CD4-positive, alpha-beta memory T cell (primary cell): ENCODE measurements at places on chromosomes 11 and 22.

GRCh38 chr11:96704847-96705246 is 315.0 kb downstream of the JRKL start:
- DNase-seq = no peak

DNA sequence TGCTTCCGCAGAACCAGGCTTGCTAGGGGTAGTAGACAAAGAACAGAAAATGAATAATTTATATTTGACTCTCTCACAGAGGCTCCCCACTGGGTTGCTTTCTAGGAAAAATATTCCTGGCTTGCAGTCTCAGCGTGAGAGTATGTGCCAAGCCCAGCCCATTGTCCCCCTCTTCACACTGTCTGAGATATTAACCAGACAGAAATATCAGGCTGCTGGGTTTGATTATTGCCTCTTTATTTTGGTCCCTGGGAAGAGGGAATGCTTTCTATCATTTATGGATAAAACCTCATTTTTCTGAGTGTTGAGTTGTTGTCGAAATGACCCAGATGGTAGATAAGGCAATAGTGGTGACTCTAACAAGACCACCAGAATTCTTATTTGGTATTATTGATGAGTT is 367.9 kb downstream of the METTL15 start:
- DNase-seq = no peak

DNA sequence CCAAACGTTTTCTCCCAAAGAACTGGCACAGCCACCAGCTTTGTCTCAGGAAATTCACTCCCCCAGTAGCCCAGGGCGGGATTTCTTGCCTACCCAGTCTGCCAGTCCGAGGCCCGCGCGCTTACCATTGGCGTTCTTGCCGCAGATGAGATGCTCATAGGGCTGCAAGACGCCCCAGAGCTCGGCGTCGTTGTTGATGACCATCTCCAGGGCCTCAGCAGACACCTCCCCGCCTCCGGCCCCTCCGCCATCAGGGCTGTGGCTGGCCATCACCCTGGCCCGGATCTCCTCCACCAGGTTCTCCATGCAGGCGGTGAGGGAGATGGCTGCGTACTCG is 1.3 kb downstream of the ABTB2 start:
- DNase-seq = no peak

DNA sequence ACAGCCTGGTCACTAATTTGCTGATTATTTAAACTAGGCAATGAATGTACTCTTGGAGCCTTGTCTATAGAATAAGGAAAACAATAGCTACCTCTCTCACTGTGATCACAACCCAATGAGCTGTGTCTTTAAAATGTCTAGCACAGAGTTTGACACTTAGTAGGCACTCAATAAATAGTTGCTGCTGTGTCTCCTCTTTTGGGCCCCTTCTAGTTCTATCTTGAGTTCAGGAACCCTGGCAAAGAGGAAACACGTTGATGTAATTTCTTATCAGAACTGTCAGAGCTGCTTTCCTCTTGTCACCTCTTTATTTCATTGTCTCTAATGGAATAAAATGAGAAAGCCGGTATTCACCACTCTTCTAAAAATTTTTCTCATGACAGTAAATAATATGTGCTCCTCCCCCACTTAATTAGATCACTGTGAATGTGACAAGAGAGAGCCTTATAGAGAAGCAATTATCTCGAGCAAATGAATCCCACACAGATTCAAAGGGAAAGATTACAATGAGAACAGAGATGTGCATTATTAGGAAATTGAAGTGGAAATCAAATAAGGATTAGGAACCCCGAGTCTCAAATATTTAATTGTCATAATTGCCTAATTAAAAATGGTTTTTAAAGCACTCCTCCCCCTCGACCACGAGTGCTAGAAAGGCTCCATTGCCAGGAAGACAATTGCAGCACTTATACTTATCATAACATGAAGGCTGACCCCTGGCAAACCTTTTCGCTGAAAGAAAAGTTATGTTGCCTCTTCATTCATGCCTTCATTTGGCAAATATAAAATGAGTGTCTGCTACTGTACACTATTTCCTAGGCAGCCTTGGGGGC is 175.0 kb upstream of the BDNF start:
- DNase-seq = no peak

GRCh38 chr22:37166675-37167066 is 17.0 kb upstream of the IL2RB start:
- DNase-seq = peak; percentile 79

DNA sequence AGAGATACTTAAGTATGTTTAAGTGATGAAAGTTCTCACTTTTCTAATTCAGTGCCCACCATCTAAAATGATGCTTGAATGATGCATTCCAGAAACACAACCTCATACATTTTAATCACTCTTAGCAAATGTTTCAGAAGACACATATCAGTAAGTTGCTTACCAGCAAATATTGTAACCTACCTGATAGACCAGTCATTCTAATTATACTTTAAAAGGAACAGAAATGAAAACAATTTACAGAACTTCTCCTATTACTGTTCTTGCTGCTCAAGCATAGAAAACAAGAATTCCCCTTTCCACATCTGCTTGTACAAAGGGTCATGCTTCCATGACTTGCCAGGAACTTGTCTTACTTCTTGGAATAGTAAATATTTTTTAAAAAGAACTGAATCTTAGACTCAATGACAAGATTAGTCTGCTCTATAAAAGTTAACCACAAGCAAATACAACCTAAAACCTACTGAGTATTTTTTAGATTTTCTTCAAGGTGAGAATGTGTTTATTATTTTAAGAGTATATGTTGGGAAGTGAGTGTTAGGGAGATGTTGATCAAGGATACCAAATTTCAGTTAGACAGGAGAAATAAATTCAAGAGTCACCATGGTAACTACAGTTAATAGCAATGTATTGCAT is 82.0 kb upstream of the SC5D start:
- DNase-seq = no peak
